Mucosa of gallbladder (tissue), 1 donor: ENCODE measurements at places on chromosomes 2 and 18.

DNA sequence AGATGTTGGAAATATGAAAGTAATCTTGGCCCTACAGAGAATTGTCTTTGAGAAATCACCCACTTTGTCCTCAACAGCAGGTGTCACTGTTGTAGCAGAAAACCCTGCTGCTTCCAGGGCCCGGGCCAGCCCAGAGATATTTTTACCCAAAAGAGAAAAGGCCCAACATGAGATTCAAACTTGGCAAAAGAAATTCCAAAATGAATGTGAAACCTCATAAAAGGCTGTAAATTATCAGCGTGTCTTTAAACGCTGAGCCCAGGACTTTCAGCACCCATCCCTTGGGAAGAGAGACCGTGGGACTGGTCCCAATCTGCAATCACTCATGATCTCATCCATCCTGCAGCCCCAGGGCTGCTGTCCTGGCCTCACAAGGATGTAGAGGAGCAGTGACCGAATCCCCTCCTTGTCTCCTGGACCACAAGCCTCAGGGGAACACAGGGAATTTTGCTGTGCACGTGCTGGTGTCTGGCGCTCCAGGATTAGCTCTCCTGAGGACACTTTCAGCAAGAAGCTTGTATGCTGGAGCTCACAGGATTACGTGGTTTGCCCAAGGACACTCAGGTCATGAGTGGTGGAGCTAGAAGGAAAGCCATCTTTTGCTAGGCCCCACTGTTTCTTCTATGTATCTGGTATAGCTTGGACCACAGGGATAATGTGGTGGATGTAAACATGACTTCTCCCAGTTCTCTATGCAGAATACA, 202.1 kb downstream of the RNF144A start:
- no peak for DNase-seq

GRCh38 chr18:53038608-53039007, 698.6 kb downstream of the DCC start:
- no peak for DNase-seq

DNA sequence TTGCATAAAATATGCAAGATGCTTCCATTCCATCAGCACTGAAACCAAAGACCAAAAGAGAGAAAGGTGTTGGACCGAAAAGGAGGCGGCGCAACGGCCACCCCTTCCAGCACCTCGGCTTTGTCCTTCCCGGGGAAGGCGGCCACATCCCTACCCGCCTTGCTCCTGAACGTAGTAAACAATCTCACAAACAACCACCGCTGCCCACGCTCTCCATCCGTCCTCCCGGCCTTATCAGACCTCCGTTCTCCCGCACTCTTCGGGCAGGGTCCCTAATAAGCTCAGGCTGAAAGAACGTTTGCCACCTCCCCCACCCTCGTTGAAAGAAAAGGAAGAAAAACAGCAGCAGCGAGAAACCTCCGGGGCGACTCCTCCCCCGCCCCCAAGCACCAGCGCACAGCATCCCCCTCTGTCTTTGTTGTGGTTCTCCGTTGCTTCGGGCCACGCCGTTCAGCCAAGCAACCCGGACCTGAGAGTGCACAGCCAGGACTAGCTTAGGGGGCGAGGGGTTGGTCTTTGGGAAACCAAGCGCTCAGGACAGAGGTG, 4.4 kb downstream of the EVX2 start:
- no peak for DNase-seq

- DNase-seq = no peak
These were observed 6.2 kb upstream of the CHST10 start for GRCh38 chr2:100423631-100424030.

DNA sequence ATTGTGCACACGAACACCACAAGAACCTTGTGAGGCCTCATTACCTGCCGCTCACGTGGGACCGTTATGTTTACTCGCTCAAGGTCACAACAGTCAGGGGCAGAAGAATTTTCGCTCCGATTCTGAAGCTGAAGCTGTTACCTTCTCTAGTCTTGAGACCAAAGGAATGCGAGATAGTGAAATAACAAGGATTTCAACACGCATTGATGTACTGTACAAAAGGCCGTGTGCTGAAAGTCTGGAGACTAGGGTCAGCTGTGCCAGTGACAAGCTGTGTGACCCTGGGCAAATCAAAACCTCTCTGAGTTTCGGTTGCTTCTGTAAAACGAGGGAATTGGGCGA, 583 bp downstream of the NEMP2 start:
- DNase-seq = no peak

DNA sequence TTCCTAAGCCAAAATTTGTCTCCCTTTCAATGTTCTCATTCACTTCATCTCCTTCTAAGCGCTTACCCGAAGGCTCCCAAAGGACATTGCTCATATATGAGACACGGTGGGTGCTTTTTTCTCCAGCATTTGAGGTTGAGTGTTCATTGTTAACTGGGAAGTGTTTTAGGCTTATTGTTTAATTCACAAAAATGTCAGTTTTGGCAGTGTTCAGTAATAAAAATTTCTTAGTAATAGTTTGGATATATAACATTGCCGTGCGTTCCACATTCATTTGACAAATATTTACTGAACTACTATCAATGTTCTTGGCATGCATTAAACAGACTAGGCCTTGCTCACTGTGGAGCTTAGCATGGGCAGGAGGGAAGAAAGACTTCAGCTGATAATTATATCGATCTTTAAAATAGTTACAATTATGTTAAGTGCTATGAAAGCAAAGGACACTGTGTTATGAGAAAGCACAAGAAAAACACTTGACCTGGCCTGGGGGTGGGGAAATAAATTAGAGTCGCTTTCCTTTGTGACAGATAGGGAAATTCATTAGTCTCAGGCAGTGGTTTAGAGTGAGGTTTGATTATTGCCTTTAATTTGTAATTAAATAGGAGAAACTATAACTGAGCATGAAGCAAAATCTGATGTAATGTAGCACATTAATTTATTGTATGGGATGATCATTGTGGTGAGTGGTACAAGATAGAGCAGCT, 82.2 kb upstream of the DOCK10 start:
- DNase-seq = no peak
